ENCODE measurements at places on chromosomes 4 and X. TPM values are rescaled to one million over a fixed set of nuclear protein-coding genes. Genes with fewer than 3 reads are reported as not detected.

GRCh38 chr4:183934761-183935160 is 29.7 kb downstream of the STOX2 start:
- DNase-seq: no peak

SPATA4 gene
- polyA plus RNA-seq: 0.29 TPM

JAKMIP1 gene
- polyA plus RNA-seq: 0.61 TPM

CXorf49 gene
- not detected for polyA plus RNA-seq

IRAK1 gene
- polyA plus RNA-seq: 67.2 TPM

GRCh38 chr4:143455211-143455610 is 58.3 kb upstream of the SMARCA5 start:
- DNase-seq: no peak

GRCh38 chr4:67678612-67679011 is 22.3 kb downstream of the UBA6 start:
- DNase-seq: no peak

DNA sequence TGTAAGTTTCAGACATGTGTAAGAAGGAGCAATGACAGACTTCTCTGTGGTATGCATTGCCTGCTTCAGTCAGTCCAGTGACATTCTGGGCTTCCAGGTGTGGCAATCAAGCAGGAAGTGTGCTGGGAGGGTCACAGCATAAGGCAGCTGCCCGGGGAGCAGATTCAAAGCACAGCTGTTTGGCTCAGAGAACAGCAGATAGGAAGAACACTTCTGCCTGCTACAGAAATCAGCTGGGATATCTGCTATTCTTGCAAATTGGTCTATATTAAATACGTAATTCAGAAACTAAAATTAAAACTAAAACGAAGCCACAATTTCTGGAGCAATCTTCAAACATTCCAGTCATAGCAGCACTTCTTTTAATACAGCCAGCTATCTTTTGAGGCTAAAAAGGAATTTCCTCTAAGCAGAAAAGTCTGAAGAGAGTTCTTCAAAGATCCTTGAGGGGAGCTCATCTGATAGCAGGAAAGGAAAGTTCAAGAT is 47.5 kb upstream of the GALNT7 start:
- no peak for DNase-seq

DNA sequence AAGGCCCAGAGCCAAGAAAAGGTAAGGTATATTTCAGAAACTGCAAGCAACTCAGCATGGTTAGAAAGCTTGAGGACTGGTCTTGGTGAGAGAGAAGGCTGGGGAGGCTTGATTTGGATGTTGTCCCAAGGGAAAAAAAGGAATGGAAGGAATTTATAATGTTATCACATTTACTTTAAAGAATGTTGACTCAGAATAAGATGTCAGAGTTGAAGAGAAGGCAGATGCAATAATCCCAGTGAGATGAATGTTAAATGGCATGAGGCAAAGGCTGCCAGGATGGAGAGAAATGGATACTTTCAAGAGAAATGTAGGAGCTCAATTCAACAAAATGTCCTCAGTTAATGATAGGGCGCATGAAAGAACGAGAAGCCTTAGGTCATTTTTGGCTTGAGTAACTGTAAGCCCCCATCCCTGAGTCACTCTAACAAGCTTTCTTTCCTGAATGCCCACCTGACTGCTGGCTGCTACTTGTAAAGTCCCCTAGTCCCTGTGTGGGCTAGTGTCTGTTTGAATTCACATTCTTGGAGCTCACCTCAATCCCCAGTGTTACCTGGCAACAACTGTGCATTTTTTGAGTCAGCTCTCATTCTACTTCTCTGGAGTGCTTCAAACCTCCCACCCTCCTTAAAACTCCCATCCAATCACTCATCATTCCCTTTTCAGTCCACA is 103.0 kb upstream of the TAPT1 start:
- DNase-seq: no peak

Measured in urinary bladder (tissue), 4 donors.